WERI-Rb-1 (cell line): ENCODE measurements at places on chromosomes 4 and X.

GRCh38 chr4:153161226-153161963 lies 42.8 kb upstream of the TRIM2 start:
- DNase-seq: no peak

- DNase-seq: no peak
These were observed 67.4 kb upstream of the INPP4B start for GRCh38 chr4:142913461-142914030.

GRCh38 chr4:120760047-120760446 lies 162.5 kb downstream of the PRDM5 start:
- DNase-seq: no peak

GRCh38 chr4:100790836-100791615 lies 273.2 kb upstream of the EMCN start:
- DNase-seq: no peak

GRCh38 chr4:180828455-180829018 lies 1414.7 kb upstream of the TENM3 start:
- DNase-seq: peak; percentile 37

DNA sequence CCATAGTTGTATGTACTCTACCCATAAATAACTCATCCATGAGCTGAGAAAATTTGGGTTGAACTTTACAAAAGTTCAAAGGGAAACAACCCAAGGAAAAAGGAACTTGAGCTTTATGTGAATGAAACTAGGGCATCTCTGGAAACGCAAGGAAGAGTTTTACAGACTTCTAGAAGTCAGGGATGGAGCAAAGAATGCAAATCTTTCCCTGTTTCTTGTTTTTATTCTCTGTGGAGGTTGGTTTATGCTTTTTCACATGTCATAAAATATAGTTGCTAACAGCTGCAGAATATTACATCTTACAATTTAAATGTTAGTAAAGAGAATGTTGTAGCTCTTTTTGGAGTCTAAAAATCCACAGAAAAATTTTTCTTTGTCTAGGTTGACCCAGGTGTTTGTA lies 754.1 kb downstream of the PCDH7 start:
- DNase-seq: no peak

GRCh38 chrX:53211391-53211978 lies 13.5 kb downstream of the KDM5C start:
- DNase-seq: no peak

DNA sequence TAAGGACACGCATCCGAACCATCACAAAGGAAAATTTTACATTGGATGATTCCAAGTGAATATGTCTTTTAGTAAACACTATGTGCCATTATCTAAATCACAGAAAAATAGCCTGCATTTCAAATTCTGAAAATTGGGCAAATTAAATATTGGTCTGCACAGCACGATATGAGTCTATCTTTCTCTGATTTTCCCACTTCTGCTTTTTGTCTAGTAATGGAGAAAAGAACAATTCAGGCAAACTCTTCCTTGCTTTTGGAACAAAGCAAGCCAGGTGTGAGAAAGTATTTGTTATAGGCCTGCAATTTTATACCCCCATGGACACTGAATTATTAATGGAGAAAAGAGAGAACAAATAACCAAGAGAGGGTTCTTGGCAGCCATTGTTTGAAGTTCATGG lies 97.8 kb downstream of the ZNF827 start:
- DNase-seq: no peak

DNA sequence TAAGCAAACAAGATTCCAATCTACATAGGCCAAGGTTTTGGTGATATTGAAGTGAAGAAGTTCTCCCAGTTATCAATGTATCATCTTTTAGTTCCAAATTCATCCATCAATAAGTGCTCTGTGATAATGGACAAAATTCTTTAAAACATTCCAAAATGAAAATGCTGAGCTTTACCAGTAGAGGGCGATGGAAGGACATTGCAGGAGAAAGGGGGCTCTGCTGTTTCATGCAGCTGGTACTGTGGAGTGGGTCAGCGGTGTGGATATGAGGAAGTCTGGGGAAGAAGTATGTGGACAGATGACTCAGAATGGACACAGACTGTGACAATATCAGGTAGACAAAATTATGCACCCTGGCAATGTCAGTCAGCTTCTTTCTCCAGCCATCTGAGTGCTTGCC lies 46.6 kb upstream of the HS6ST2 start:
- DNase-seq: no peak

GRCh38 chrX:136694431-136695087 lies 46.6 kb downstream of the CD40LG start:
- no peak for DNase-seq

DNA sequence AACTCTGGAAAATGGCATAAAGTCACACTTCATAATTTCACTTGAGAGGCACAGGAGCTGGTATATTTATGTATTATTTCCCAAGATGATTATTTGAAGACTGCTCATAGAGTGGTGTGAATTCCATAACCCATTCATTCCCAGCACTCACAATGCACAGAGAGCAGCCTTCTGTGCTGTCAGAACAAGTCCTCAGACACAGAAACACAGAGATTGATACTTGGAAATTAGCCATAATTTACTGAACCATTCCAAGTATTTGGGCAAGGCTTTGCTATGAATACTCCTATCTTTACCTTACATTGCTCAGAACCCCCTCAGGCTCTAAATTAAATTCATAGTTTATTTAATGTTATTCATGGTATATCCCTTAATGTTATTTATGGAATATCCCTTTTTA lies 53.6 kb downstream of the PABPC4L start:
- DNase-seq: no peak

DNA sequence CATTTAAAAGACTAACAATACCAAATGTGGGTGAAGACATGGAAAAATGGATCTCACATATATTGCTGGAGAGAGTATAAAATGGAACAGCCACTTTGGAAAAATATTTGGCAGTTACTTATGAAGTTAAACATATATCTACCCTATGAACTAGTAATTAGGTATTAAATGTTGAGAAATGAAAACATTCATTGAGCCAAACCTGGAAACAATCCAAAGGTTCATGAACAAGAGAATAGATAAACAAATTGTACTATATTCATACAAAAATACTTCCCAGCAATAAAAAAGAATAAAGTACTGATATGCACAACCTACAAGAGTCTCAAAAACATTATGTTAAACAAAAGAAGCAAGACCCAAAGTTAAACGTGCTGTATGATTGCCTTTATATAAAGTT lies 4.0 kb upstream of the EGF start:
- no peak for DNase-seq

GRCh38 chr4:138716559-138717335 lies 298.8 kb upstream of the NOCT start:
- no peak for DNase-seq

DNA sequence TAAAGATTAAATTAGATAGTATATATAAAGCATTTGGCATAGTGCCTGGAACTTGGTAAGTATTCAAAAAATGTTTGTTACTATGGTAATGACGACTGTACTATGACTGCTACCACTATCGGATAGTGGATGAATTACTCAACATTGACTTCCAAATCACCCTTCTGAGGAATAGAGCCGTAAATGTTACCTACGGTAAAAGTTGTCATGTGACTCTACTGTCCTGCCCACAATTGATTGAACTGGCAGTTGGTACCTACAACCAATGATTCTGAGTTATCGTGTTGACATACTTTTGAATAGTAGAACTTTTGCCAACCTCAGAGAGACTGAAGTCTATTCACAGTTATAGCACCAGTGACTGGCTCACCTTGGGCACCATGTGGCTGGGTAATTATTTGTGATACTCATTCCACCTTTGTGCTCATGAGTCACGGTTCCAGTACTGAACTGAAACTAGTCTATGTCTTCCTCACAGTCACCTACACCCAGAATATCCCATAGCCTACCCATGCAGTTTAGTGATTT lies 185.5 kb upstream of the PITX2 start:
- DNase-seq: no peak

- no peak for DNase-seq
These were observed 198.1 kb upstream of the UGT8 start for GRCh38 chr4:114400531-114400930.

GRCh38 chrX:21802054-21802670 lies 37.3 kb upstream of the MBTPS2 start:
- DNase-seq: no peak

GRCh38 chr4:104424475-104424941 lies 70.2 kb downstream of the CXXC4 start:
- no peak for DNase-seq

DNA sequence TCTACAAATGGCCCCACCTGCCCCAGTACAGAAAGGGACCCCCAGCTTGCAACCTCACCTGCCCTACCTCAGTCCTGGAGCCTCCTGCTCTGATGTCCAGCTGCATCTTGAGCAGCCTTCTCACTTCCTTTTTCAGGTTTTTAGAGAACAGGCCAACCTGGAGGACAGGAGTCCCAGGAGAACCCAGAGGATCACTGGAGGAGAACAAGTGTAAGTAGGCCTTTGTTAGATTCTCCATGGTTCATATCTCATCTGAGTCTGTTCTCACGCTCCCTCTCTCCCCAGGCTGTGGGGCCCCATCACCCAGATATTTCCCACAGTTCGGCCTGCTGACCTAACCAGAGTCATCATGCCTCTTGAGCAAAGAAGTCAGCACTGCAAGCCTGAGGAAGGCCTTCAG lies 3.6 kb downstream of the MAGEA11 start:
- no peak for DNase-seq

- no peak for DNase-seq
These were observed 214.6 kb upstream of the GALNT7 start for GRCh38 chr4:172953896-172954568.

GRCh38 chr4:129353490-129353889 lies 257.5 kb downstream of the C4orf33 start:
- DNase-seq: no peak

DNA sequence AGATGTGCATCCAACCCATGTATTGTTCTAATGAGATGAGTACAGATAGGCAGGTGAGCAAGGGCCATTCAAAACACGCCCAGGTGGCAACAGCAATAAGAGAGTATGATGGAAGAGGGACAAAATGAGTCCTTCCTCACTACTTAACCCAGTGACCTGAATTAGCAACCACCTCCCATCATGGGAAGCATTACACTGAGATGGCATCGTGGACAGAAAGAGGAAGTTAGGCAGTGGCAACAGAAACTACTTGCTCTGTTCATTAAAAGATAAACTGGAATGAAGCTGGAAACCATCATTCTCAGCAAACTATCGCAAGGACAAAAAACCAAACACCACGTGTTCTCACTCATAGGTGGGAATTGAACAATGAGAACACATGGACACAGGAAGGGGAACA lies 17.2 kb downstream of the RXFP1 start:
- no peak for DNase-seq

GRCh38 chr4:153115322-153116290 lies 88.6 kb upstream of the TRIM2 start:
- no peak for DNase-seq

- DNase-seq: peak; percentile 27
These were observed 505.4 kb upstream of the FAM241A start for GRCh38 chr4:111639876-111640275.
